ENCODE measurements at places on chromosomes 12 and 14. TPM values are rescaled to one million over a fixed set of nuclear protein-coding genes. Genes with fewer than 3 reads are reported as not detected.

GRCh38 chr12:32273712-32274111 is 125.6 kb upstream of the FGD4 start:
- DNase-seq, result no peak

GRCh38 chr12:71749666-71750065 is 5.0 kb upstream of the RAB21 start:
- no peak for DNase-seq

DNA sequence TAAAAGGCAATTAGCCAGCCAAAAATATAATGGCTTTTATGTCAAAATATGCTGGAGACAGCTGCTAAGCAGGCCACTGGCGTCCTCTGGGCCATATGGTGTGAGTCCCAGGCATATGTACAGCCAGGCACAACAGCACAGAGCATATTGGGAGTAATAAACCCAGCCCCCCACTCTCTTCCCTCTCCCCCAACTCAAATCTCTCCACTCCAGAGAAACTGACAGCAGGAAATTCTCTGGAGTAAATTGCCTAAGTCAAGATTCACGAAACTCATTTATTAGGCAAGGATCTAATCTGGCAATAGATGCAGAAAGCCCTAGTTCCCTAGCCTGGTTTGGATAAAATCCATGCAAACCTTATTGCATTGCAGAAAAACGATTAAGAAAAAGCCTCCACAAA is 147.9 kb upstream of the SEL1L start:
- no peak for DNase-seq

Gene ERH
- total RNA-seq, result 68.3 TPM

Gene KLRC4
- total RNA-seq, result not detected

Gene SLC4A8
- total RNA-seq, result 4.7 TPM

Measured in omental fat pad (tissue), 4 donors.